ENCODE measurements at places on chromosomes 7 and 10.

DNA sequence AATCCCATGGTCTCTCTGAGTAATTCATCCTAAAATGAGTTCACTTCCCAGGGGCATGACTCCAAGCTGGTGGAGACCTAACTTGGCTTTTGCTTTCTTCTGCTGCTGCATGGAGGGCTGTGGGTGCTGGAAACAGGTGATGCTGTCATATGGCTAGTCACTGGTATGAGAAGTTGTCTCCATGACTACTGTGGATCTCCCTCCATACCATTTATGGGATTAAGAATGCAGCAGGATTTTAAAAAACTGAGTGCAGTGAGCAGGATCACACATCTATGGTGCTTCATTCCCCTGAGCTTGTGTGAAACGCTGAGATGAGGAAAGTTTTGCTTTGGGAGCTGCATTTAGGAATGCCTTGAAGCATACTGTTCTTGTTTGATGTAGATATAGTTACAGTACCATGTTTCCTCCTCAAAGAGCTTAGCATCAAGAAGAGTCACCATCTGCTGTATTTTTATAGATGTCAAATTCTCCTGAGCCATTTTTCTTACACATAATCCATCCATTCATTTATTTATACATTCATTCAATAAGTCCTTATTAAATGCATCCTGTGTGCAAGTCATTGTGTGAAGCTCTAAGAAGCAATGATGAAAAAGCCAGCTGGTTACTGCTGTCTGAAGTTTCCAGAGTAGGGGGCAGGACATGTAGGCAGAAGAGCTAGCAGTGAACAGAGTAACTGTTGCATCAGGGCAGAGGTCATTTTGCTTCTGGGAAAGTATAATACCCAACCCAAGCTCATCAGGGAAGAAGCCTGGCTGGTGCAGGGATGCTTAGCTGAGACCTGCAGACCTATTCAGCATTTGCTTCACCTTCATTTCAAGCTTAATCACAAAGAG, 534.8 kb downstream of the AUTS2 start:
- DNase-seq, result no peak

- DNase-seq, result peak; percentile 41
Observed at GRCh38 chr10:33612551-33612950, 278.1 kb upstream of the NRP1 start.

DNA sequence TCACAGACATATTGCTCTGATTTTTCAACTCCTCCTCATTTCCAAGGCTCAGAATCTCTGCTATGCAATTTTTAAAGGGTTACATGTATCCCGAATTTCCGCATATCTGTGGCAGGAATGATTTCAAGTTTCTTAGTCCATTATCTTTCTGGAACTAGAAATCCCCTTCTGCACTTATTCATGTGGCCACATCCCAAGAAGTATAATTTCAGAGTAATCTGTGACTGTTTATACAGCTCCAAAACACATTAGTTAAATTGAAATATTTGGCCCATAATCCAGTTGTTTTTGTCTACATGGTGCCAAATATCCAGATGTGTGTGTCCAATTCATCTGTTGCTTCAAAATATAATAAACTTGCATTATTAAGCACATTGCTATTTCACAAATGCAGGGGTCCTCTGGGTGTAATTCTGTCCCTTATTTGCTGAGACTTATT, 271.2 kb downstream of the ARHGAP12 start:
- DNase-seq, result no peak

DNA sequence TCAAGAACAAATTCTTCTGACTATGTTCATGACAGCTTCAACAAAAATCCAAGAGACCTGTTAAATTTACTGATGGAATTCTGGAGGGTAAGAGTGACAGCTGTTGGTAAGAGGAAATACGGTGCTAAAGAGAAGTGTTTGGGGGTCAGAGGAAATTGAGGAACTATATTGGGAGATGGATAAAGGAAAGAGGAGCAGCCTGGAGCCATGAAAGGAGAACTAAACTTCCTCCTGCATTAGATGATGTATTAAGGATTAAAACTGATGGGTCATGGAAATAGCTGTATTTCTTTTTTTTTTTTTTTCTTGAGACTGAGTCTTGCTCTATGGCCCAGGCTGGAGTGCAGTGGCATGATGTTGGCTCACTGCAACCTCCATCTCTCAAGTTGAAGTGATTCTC, 95.3 kb downstream of the HERPUD2 start:
- no peak for DNase-seq

GRCh38 chr7:13532028-13532753, 457.3 kb downstream of the ETV1 start:
- DNase-seq, result no peak

DNA sequence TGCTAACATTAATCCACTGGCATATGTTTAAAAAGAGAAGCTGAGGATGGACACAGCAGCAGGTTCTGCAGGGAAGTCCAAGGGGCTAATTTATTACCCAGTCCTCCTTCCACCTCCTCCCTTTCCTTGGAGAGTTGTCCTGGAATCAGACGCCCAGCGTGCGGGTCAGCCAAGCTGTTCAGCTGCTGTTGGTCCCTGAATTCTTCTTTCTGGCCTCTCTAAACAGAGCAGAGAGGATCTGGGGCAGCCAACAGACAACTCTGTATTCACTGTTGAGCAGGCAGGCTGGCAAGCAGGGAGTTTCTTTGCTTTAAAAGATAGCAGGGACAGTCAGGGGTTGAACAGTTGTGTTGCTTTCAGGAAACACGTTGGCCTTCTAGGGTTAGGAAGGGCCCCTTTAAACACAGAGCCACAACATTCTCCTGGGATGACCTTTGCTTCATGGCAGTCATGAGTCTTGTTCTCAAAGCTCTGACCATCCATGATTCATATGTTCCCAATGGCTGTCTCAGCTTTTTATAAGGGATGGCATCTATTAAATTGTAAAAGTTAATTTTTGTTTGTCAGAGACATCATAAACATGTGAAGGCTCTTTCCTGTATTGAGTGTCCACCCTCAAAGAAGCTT, 217.0 kb downstream of the CREB5 start:
- DNase-seq, result no peak

DNA sequence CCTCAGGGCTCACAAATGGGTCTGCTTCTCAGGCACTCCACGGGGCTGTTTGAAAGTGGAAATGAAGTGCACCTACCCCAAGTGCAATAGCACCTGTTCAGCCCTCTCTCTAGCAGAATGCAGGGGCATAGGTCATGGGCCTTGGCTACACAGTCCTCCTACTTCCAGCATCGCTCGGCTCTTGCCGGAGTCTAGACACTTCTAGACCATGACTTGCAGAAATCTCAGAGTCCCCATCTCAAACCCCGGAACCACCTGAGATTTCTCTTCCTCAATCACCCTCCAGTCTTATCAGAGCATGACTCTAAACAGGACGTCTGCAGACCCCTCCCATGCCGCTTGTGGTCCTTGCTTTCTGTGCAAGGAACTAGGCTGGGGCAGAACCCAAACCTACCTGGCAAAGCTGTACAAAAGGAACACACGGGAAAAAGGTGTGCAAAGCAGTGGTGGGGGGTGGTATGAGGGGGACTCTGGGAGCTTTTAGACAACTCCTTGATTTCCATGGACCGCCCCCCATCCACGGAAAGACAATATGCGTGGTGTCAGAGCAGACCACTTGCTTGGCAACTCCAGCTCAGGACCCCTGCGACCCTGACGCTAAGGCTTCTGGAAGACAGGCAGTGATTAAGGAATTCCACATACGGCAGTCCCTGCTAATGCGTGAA, 13.8 kb downstream of the TMEM273 start:
- DNase-seq, result no peak
